ENCODE measurements at places on chromosomes 4 and X. TPM values are rescaled to one million over a fixed set of nuclear protein-coding genes. Genes with fewer than 3 reads are reported as not detected.

Gene TEC
- polyA plus RNA-seq, result 4.8 TPM

Gene LRP2BP
- 5.9 TPM for polyA plus RNA-seq

Gene COPS4
- 80.7 TPM for polyA plus RNA-seq

Gene XPNPEP2
- 93.0 TPM for polyA plus RNA-seq

Gene CXCL1
- polyA plus RNA-seq, result 0.27 TPM

Gene FAM53A
- polyA plus RNA-seq, result 2.5 TPM

Gene PHOX2B
- polyA plus RNA-seq, result 0.12 TPM

Gene TCEAL3
- polyA plus RNA-seq, result 31.7 TPM

Gene AR
- polyA plus RNA-seq, result 3.0 TPM

Gene LAP3
- polyA plus RNA-seq, result 75.7 TPM

Gene NPY2R
- polyA plus RNA-seq, result 0.48 TPM

Gene BTC
- 4.7 TPM for polyA plus RNA-seq

Gene NXF3
- polyA plus RNA-seq, result 0.27 TPM

Gene IL3RA
- 10.1 TPM for polyA plus RNA-seq

Gene RBBP7
- 198 TPM for polyA plus RNA-seq

Gene FAM9C
- polyA plus RNA-seq, result 0.19 TPM

Gene WDFY3
- polyA plus RNA-seq, result 44.6 TPM

Gene MMRN1
- 5.5 TPM for polyA plus RNA-seq

Gene LRCH2
- 11.6 TPM for polyA plus RNA-seq

Gene HPRT1
- 42.0 TPM for polyA plus RNA-seq

Gene CYTL1
- polyA plus RNA-seq, result 6.4 TPM

Gene MAPK10
- 80.2 TPM for polyA plus RNA-seq

Gene NIPAL1
- 13.7 TPM for polyA plus RNA-seq

Gene GBA3
- 15.6 TPM for polyA plus RNA-seq

Gene GABRB1
- 1.2 TPM for polyA plus RNA-seq

Gene KLHL4
- polyA plus RNA-seq, result 8.2 TPM

Gene CLIC2
- polyA plus RNA-seq, result 3.7 TPM

Gene PF4V1
- polyA plus RNA-seq, result 0.53 TPM

Gene TACR3
- polyA plus RNA-seq, result 2.5 TPM

Gene NSDHL
- polyA plus RNA-seq, result 28.9 TPM

Gene CRLF2
- not detected for polyA plus RNA-seq

Gene SOX3
- 0.06 TPM for polyA plus RNA-seq

Gene HTATSF1
- 116 TPM for polyA plus RNA-seq

Gene CMC4
- polyA plus RNA-seq, result 7.1 TPM

Gene PDS5A
- 64.7 TPM for polyA plus RNA-seq

Gene GJB1
- polyA plus RNA-seq, result 58.1 TPM

Gene TRPC5OS
- 0.17 TPM for polyA plus RNA-seq

Gene FAM133A
- polyA plus RNA-seq, result 0.10 TPM

Gene ADAM29
- polyA plus RNA-seq, result not detected

Gene RAP1GDS1
- 29.7 TPM for polyA plus RNA-seq

Gene MAP7D3
- 15.8 TPM for polyA plus RNA-seq

Gene RHOXF1
- 3.5 TPM for polyA plus RNA-seq
